ENCODE measurements at places on chromosomes 16 and 17.

GRCh38 chr17:1714427-1714979, 4.3 kb upstream of the TLCD2 start:
- peak; percentile 84 for DNase-seq

GRCh38 chr17:62804822-62805221, 3.3 kb downstream of the MARCHF10 start:
- no peak for DNase-seq

GRCh38 chr16:60432472-60432871, 1603.8 kb downstream of the CDH8 start:
- DNase-seq, result no peak

GRCh38 chr17:76781056-76781982, 43.4 kb downstream of the MFSD11 start:
- no peak for DNase-seq

DNA sequence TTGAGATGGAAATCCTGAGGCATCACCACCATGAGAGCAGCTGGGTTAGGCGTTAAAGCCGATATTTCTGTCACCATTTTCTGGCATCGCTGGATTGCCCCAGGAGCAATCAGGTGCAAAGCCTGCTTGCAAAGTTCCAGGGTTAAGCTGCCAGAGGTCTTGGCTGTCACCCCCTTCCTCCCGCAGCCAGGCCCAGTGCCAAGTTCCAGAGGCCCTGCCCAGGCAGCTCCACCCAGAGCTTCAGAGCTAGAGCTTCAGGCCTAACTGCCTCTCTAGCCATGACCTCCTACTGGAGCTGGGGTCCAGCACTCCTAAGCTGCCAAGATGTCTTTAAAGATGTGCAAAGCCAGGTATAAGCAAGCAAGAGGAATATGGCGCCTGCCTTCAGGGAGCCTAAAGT, 8.8 kb upstream of the TMEM238L start:
- DNase-seq, result no peak

DNA sequence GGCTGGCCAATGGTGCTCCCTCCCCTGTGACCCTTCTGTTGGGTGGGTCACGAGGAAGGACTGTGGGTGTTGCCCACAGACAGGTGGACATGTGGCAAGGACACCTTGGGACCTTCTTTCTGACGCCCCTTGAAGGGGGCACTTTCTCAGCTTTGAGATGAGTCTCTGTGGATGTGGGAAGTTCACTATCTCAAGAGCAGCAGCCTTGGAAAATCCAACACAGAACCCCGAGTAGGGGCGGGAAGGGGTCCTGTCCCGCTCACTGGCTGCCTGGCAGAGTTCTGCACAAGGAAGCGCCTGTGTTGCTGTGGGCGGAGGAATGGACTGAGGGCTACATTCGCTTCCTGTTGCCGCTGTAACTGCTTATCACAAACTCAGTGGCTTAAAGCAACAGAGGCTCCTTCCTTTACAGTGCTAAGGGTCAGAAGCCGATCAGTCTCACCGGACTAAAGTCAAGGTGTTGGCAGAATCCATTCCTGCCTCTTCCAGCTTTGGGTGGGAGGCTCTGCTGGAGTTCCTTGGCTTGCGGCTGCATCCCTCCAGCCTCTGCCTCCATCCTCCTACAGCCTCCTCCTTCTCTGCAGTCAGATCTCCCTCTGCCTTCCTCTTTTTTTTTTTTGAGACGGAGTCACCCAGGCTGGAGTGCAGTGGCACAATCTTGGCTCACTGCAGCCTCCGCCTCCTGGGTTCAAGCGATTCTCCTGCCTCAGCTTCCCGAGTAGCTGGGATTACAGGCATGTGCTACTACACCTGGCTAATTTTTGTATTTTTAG, 305.2 kb downstream of the SEC14L1 start:
- DNase-seq, result no peak

- DNase-seq, result no peak
Observed at GRCh38 chr16:82046941-82047340, 11.9 kb downstream of the HSD17B2 start.

DNA sequence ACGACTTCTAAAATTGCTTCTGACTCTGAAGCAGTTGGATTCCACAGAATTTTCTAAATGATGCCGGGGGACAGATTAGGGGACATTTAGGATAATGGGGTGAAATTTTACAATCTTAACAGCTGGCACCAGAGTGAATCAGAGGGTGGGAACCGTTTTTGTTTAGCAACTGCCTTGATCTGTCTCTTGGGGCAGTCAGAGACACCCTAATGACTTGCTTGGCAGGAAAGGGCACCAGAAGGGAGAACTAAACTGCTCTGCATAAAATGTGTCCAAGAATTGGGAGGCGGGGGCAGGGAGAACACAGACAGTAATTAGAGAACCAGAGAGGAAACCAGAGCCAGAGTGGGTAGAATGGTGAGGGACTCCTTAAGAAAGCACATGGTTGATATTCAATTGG, 6.1 kb upstream of the ABCC12 start:
- no peak for DNase-seq

- peak; percentile 68 for DNase-seq
Observed at GRCh38 chr16:70267516-70267915, 15.8 kb upstream of the EXOSC6 start.

- DNase-seq, result no peak
Observed at GRCh38 chr17:48333034-48333530, 96.9 kb downstream of the SKAP1 start.

DNA sequence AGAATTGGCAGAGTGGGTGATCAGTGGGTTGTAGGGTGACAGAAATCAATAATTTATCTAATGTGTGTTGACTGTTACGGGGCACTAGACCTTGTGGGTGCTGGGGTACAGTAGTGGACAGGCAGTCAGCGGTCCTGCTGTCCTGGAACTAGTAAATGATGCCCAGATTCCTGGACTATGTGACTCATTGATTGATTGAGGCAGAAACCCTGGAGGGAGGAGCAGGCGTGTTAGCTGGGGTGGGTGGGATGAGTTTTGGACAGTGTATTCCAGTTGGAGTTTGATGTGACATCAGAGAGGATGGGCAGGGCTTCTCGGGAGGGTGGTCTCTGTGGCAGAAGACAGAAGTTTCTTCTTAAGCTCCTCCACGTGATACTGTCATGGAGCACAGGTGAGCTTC, 24.4 kb downstream of the PRMT7 start:
- no peak for DNase-seq

DNA sequence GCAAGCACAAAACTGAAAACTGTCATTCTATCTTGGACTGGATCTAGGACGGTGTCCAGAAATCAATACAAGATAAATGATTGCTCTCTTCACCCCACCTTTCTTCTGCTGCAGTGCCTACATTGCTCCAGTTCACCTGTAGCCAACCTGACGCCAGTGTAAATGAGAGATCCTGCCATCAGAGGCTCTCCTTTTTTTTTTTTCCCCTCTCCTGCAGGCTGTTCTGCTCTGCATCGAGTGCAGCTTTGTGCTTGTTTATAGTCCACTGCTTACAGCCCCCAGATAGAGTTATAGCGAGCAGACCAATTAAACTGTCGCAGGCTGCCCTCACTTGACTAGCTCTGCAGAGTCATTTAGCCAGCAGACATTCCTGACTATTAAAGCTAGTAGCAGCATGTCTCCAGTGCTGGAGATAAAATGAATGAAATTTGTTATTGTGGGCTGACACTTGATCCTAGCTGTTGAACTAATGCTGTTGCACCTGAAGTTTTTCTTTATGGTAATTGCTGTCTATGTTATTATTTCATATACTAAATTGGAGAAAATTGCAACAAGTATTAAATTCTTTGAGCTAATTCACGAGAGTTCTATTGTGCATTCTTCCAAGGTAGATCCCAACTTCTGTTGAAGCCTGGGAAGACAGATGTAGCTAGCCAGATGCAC, 257.1 kb downstream of the FTO start:
- DNase-seq, result no peak

DNA sequence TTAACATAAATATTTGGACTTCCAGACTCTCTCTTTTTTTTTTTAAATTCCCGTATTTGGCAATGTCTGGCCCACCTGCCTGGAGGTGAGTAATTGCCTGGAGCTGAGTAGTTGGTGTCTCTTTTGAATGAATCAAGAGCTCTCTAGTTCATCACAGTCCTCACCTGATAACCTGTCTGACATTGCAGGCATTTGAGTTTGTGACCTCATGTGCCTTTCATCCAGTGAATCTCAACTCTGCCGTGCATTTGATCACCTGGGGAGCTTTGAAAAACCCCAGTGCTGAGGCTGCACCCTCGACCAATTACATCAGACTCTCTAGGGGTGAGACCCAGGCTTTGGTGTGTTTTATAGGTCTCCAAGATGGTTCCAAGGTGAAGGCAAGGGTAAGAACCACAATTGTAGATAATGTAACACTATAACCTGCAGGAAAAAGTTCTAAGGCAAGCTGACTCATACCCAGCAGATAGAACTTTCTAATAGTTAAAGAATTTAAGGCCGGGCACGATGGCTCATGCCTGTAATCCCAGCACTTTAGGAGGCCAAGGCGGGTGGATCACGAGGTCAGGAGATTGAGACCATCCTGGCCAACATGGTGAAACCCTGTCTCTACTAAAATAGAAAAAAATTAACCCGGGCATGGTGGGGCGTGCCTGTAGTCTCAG, 24.5 kb upstream of the HS3ST2 start:
- no peak for DNase-seq

GRCh38 chr16:26413780-26414179, 652.9 kb upstream of the C16orf82 start:
- no peak for DNase-seq

- no peak for DNase-seq
Observed at GRCh38 chr17:54257440-54257839, 434.7 kb downstream of the KIF2B start.

- DNase-seq, result no peak
Observed at GRCh38 chr16:22075776-22076175, 16.6 kb upstream of the VWA3A start.

GRCh38 chr16:86906623-86907022, 328.3 kb downstream of the FOXL1 start:
- no peak for DNase-seq

GRCh38 chr17:58052945-58053715, 30.1 kb upstream of the DYNLL2 start:
- no peak for DNase-seq

- no peak for DNase-seq
Observed at GRCh38 chr17:72631949-72632684, 460.4 kb downstream of the SLC39A11 start.

DNA sequence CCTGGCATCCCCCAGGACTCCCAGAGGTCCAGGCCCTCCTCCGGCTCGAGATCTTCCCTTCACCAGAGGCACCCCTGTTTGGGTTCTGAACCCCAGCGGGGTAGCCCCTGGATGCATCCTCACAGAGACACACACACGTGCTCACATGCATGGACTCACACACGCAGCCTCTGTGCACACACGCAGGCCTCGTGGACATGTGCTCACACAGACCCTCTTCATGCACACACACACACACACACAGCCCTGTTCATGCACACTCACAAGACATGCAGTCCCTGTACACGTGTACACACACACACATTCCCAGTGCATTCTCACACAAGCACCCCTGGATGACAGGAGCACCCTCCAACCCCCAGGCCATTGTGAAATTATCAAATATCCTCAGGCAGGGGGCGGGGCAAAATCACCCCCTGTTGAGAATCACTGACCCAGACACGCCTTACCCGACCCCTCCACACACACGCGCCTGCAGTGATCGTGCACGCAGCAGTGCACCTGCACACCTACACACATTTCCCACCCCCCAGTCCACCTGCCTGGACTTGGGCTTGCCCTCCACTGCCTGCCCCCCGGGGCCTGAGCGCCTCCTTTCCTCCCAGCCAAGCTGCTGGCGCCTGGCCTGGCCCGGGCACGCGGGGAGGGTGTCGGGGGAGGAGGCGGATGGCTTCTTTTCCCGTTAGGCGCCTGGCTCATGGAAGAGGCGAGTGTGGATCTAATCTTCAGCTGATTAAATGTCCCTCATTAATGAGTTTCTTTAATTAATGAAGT, 62.6 kb downstream of the ENGASE start:
- no peak for DNase-seq

GRCh38 chr17:80842456-80843013, 149.1 kb upstream of the CHMP6 start:
- no peak for DNase-seq

GRCh38 chr16:57060323-57061083, 31.9 kb upstream of the CPNE2 start:
- DNase-seq, result no peak

- peak; percentile 99 for DNase-seq
Observed at GRCh38 chr16:11915644-11916523, at the start of gene GSPT1. TSS of gene GSPT1 (minus strand) at chr16:11915956. CDS start at chr16:11915720, 236 bp downstream.

DNA sequence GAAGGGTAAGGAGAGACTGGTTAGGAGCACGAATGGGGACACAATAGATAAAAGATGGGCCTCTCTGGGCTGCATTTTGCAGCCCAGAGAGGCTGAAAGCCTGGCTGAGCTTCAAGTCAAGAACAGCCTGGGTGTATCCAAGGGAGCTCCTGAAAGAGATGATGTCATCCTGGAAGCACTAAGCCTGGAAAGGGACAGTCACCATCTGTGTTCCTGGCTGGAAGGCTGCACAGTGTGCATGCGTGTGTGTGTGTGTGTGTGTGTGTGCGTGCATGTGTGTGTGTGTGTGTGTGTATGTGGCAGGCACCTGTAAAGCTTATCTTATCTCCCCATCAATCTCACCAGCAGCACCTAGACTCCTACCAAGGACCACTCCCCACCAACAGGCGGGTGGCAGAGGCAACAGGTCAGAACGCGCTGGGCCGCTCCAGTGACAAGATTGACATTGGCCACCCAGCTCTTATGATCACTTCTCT, 44.1 kb downstream of the COG7 start:
- DNase-seq, result peak; percentile 36

All from NT2/D1 (cell line).